ENCODE measurements at places on chromosomes 4 and X. TPM values are rescaled to one million over a fixed set of nuclear protein-coding genes. Genes with fewer than 3 reads are reported as not detected.

SH2D1A gene
- 0.47 TPM for total RNA-seq

FATE1 gene
- total RNA-seq = 0.29 TPM

TMEM255A gene
- total RNA-seq = 0.88 TPM

SASH3 gene
- 6.7 TPM for total RNA-seq

NXF3 gene
- total RNA-seq = not detected

FABP2 gene
- not detected for total RNA-seq

POLR2B gene
- total RNA-seq = 90.4 TPM

NDNF gene
- 35.4 TPM for total RNA-seq

FRYL gene
- 116 TPM for total RNA-seq

TMEM144 gene
- 5.7 TPM for total RNA-seq

OR13H1 gene
- total RNA-seq = not detected

NEXMIF gene
- 4.1 TPM for total RNA-seq

C4orf36 gene
- total RNA-seq = 1.3 TPM

KDM6A gene
- 69.4 TPM for total RNA-seq

MTMR8 gene
- total RNA-seq = 2.2 TPM

MXRA5 gene
- 23.9 TPM for total RNA-seq

ADGRG4 gene
- total RNA-seq = not detected

FAT4 gene
- total RNA-seq = 90.4 TPM

HELT gene
- not detected for total RNA-seq

GRID2 gene
- 16.8 TPM for total RNA-seq

FAM184B gene
- 1.6 TPM for total RNA-seq

DGAT2L6 gene
- total RNA-seq = 0.29 TPM

SSX2B gene
- total RNA-seq = 0.35 TPM

STATH gene
- not detected for total RNA-seq

MSX1 gene
- 0.82 TPM for total RNA-seq

EGF gene
- total RNA-seq = 9.3 TPM

RUFY3 gene
- 96.9 TPM for total RNA-seq

CTPS2 gene
- total RNA-seq = 30.0 TPM

FGF2 gene
- 8.7 TPM for total RNA-seq

TMEM150C gene
- total RNA-seq = 17.7 TPM

TMSB15A gene
- total RNA-seq = 13.9 TPM

CT45A5 gene
- total RNA-seq = not detected

SORCS2 gene
- total RNA-seq = 7.1 TPM

CFP gene
- total RNA-seq = 6.4 TPM

Measured in metanephros (tissue), 2 donors.